Activated T-cell treated with anti-CD3 and anti-CD28 coated beads for 4 hours (primary cell): ENCODE measurements at places on chromosomes 12 and 14.

DNA sequence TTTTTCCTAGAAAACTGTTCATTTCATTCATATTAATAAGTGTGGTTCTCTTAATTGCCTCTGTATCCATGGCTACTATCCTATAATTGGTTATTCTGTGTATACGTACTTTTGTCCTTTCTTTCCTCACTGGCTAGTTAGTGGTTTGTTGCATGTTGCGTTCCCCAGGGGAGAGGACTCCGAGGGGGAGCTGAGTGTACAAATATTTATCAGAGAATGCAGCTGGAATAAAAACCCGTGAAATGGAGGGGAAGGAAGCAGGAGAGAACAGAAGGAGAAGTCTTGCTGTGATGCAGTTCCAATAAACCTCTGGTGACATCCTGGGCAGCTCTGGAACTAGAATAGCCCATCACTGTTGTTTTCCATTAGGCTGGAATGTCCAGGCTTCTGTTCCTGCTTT, 117.1 kb upstream of the RGS6 start:
- no peak for DNase-seq

DNA sequence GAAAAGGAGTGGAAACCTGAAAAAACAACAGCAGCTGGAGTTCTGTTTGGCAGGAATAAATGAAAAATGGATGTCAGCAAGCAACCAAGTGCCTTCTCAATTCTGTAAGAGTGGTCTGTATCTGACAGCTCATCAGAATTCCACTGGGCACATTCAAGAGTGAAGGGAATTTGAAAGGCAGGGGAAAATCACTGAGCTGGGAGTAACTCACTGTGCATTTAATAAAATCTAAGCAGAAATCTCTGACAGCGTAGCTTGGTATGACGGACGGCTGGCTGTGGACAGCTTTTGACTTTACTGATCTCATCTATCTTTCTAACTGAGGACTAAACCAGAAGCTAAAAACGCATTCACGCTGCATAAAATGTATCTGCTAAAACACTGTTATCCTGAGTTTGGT, 153.4 kb downstream of the RIMBP2 start:
- no peak for DNase-seq

- no peak for DNase-seq
These were observed 24.9 kb upstream of the SPPL3 start for GRCh38 chr12:120928864-120929652.

DNA sequence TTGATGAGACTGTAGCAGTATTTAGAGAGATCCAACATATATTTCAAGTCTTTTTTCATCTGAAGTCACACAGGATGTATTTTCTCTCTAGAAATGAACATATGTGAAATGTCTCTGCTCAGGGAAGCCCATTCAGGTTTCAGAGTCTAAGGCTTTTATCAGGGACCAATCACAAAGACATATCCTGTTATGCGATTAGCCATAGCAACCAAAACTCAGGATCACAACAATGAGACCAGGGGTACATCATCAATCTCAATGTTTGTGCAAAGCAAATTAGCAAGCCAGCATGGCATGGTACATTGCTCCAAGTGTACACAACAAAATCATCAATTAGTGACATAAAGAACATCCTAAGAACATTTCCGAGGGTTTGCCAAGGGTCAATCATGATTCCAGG, 99.2 kb upstream of the AMN1 start:
- no peak for DNase-seq

GRCh38 chr14:77124345-77125280, 17.0 kb downstream of the ZDHHC22 start:
- peak; percentile 35 for DNase-seq

GRCh38 chr12:57604454-57604991, at the start of gene DTX3:
TSS of gene DTX3 (plus strand) at chr12:57604824. CDS start at chr12:57606518, 1,694 bp downstream.
- DNase-seq: no peak

GRCh38 chr12:81626406-81626805, 132.7 kb downstream of the PPFIA2 start:
- no peak for DNase-seq

- DNase-seq: no peak
These were observed 30.2 kb downstream of the KCNA5 start for GRCh38 chr12:5073853-5074252.

- no peak for DNase-seq
These were observed 220.6 kb upstream of the RGS6 start for GRCh38 chr14:71711619-71712018.

- no peak for DNase-seq
These were observed 93.5 kb upstream of the CEP83 start for GRCh38 chr12:94553130-94553519.

DNA sequence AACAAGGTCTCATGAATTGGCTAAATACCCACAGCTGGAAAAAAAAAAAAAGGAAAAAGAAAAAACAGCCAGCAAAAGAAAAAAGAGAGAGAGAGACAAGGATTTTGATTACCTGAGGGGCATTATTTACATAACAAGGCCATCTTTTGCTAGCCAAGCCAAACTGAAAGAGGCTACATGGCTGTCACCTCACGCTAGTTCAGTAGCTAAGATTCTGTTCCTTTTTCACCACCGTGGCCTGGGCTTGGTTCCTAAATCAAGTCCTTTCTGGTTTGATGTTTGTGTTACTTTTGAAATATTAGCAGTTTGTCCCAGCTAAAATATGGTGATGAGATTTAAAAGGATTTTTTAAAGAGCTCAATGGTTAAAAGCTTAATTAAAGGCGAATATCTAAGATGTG, 2.0 kb upstream of the SDS start:
- no peak for DNase-seq

DNA sequence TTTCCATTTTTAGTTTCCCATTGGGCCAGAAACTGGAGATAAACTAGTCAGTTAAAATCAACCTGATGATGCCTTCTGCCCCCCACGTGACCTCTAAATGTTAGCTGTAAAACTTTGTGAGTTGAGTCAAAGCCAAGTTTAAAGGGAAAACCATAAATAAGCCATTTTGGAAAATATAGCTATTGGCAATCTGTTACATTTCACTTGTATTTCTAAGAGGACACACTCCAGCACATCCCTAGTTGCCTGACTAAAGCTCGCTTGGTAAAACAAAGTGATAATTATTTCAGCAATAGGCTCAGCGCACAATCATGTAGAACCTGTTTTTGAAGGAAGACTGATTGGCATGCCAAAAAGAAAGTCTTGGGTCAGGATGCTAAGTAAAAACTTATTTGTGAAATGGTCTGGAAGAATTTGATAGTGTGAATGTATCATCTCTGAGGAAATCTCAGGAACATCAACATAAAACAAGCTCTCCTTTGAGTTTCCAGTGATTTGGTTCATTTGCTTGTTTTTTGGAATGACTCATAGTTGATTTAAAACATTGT, 49.2 kb upstream of the AEBP2 start:
- DNase-seq: no peak

DNA sequence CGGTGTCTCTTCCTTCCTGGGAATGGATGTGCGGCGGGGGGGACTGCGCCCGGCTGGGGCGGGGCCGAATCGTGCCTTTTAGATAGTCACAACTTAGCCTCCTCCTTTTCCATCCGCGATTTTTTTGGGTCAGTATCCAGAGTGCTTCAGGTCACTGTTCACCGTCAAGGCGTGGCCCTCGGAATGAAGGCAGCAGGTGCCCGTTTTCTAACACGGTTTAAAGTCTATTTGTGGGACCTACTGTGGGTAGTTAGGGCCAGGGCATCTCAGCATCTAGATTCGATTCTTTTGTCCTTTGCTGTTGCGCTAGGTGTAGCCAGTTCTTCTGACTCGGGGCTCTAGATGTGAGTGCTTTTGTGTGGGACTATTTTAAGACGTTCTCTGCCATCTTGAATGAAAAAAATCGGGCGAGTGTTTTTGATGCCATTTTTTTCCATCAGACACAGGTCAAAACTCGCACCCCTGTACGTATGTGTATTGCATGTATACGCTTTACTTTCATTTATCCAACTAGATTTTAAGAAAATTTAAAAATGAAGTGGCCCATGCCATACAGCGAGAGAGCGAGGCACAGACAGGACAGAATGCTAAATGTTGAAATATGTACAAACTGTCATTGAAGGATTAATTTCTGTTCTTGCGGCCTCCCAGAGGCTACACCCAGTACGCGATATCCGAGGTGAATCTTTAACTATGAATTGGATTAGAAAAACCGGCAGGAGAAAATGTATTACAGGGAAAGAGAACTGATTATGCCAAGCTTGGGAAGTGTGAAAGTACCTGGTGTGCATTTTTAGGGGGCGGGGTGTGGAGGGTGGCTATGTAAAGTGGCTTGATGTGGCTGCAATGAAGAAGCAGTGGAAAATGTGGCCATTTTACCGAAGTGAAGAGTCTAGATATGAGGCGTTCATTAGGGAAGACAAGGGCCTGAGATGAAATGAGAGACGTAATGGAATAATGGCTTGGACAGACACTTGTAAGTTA, 835 bp downstream of the VEZT start:
- peak; percentile 8 for DNase-seq

GRCh38 chr12:106137530-106138356, 1.0 kb downstream of the NUAK1 start:
- DNase-seq: no peak

GRCh38 chr12:2344476-2344875, 291.7 kb downstream of the CACNA1C start:
- no peak for DNase-seq
